AG04449 (cell line): ENCODE measurements at places on chromosomes 2 and 18.

DNA sequence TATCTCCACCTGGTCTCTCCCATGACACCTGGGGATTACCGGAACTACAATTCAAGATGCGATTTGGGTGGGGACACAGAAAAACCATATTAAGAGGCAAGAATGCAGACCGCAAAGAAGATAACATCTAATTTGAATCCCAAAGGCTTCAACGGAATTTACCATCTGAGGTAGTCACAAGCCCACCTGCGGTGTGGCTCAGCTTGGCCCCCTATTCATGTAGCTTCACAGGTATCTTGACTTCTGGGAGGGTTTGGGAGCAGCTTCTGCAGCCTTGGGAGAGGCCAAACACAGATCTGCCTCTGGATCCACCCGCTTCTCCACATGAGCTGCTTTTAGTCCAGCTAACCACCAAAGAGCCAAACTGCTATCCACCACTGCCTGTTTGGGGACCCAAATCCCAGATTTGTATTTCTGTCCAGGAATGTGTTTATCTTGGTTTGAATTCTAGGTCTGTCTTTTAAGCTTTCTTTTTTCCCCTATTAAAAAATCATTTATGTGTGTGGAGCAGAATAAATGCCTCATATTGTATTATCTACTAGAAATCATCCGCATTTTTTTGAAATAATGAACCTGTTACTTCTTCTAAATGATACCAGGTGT lies 247.6 kb downstream of the DLGAP1 start:
- no peak for DNase-seq

DNA sequence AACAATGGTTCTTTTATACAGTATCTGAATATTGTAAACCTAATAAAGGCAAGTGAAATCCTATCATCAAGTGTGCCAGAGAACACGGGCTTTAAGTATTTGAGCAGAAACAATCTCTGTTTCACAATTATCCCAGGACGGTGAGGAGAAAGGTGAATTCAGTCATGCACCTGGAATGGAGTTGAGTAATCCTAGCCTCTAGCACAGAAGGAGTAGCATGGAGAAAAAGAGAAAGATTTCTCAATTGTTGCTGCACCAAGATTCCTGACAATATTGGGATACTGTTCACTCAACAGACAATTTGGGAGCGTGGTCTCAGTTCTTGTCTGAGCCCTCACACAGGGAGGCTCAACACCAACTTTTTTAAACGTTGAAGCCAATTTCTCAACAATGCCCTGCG lies 510.6 kb downstream of the SOX11 start:
- no peak for DNase-seq

DNA sequence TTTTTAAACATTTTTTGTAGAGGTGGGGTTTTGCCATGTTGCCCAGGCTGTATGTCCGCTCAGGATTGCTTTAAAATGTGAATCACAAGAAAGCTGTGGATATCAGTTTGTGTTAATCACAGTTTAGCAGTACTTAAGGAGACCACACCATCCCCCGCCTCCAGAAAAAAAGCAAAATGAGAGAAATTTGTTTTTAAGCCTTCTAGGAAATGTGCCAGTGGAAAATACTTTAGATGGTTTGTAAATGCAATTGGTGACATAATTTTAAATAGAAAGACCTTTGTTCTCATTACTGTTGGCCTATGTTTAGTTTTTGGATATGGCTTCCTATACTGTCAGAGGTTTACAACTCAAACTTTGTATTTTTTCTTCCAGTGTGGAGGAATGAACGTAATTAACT lies 27.0 kb downstream of the GCA start:
- no peak for DNase-seq

DNA sequence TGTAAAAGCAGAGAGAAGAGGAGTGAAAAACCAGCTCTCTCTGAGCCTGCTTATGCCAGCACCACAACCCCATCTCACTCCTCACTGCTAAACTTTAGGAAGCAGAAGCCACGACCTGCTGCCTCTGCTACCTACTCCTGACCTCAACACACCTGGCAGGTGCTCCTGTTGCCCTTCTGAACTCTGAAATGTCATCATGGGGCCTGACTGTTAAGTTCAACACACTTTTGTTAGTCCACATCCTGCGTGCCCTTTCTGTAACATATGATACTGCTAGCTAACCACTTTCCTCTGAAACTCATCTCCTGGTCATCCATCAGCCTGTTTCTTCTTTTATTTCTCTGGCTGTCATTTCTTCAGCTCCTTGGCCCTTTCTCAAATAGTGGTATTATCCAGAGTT lies 118.1 kb downstream of the EPB41L3 start:
- DNase-seq, result no peak

DNA sequence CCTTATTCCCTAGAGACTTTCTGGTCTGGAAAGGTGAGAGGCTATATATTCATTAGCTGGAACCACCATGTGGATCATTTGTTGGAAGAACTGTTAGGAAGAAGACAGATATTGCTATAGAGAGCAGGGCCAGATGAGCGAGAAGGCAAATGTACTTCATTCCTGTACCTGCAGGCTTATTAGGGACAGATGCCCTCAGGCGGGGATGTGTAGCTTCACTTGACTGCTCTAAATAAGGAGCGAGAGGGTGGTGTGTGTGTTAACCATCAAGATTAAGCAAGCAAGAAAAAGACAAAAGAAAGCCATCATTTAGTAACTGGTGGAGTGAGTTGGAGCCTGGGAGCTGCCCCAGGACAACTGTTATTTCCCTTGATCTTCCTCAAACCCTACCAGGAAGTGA lies 36.4 kb downstream of the NEDD4L start:
- DNase-seq, result no peak

DNA sequence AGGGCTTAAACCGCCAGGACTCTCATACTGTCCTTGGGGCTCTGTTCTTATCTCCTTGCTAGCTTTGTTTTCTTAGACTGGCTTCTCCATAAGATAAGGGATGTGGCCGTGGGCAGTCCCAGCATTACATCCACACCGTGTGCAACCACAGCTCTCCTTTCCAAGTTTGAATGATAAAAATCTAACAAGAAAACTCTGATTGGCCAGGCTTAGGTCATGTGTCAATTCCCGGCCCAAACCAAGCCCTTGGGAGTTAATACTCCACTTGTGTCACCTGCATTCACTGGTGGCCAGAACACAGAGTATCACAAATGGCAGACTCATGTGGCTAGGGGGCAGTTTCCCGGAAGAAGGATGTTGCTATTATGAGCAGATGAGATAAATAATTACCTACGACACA lies 43.2 kb upstream of the KDM3A start:
- no peak for DNase-seq

DNA sequence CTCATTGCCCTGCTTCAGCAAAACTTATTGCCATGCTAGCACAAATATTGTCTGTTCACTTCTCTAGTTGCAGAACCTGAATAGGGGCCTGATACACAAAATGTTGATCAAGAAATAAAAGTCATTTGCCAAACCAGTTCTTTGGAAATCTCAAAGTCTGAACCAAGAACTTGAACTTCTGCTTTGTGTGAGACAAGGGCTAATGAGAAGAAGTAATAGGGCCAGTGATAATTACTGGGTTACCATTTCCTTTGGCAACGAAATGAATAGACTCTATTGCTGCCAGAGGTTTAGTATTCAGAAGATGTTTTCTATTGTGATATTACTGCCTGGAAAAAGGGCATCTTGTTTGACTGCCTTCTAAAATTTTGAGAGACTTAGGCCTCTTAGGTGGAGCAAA lies 35.0 kb downstream of the TMEFF2 start:
- no peak for DNase-seq

GRCh38 chr2:46719487-46719886 lies 196.1 kb downstream of the MCFD2 start:
- peak; percentile 59 for DNase-seq

DNA sequence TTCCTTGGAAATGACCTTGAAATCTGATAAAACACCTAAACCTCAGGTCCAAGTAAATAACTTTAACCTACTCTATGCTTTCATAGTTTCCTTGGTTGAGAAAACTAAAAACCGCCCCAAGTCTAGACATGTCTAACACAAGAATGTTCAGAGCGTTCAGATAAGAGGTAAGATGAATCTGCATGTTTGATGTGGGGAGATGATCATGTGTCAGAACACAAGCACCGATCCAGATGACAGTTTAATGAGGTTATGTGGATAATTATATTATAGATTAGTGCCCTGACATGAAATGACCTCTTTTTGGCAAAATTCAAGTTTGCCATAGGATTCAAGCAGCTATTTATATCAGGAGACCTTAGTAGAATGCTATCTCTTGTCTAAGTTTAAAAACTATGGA lies 729.8 kb upstream of the SOX11 start:
- DNase-seq, result no peak

DNA sequence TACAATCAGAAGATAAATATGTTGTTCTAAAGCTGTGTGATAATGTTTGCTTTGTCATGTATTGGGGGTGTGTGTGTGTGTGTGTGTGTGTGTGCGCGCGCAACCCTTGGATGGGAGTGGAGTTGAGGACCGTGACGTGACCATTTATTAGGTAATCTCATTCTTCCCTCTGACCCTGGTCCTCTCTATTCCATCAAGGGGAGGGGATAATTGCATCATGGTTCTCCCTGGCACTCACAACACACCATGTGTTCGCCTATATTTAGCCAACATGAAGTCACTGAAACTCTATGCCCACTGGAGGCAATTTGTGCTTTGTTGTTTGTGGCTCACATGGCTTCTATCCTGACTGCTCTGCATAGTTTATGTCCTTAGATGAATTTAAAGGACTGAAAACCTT lies 79.8 kb upstream of the LRPPRC start:
- peak; percentile 26 for DNase-seq

GRCh38 chr2:74420006-74420405 lies 1.4 kb downstream of the C2orf81 start:
- no peak for DNase-seq

DNA sequence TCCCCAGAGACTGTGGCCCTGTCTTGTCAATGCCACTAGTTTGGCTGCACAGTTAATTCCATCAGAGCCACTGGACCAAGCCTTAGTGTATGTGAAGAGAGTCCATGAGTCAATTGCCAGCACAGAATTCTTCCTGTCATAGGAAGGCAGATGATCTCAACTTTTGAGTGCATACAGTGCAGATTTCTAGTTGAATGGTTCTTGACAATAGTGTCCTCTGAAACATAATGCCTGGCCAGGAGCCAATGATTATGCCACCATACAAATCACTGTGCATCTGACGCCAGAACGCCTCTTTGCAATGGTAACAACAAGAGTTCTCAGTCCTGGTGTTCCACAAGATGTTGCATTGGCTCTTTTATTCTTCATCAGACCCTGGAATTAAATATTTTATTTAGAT lies 7.1 kb downstream of the NEUROD1 start:
- no peak for DNase-seq

- no peak for DNase-seq
Observed at GRCh38 chr2:63545023-63545422, 43.3 kb downstream of the WDPCP start.

DNA sequence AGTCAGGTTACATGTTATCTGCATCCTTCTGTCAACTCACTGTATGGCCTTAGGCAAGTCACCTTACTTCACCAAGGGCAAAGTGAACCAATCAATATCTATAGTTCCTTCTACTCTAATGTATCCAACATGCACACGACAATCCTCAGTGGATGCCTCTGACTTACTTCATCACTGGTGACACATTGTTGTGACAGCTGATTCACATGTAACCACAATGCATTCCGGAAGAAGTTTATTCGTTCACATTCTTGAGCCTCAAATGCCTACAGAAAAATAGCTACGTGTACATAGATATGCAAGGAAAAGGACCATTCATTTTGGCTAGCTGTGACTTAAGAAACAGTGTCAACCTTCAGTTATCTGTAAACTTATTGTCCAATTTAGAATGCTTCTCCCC lies 26.3 kb upstream of the EPG5 start:
- peak; percentile 76 for DNase-seq

DNA sequence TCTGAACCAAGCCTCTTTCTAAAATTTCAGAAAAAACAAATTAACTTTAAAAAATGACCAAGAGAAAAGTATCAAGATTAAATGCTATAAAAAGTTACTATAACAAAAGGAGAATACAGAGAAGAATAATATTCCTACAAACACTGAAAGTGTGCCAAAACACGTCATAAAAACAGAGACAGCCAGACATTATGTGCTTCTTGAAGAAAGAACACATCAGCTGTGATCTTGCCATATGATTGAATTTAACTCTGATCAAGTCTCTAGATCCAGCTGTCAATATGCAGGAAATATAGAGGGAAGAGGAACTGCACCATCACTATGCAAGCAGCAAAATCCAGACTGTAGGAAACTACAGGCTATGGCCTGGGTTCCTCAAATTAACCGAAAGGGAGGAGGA lies 33.7 kb upstream of the COL5A2 start:
- no peak for DNase-seq

DNA sequence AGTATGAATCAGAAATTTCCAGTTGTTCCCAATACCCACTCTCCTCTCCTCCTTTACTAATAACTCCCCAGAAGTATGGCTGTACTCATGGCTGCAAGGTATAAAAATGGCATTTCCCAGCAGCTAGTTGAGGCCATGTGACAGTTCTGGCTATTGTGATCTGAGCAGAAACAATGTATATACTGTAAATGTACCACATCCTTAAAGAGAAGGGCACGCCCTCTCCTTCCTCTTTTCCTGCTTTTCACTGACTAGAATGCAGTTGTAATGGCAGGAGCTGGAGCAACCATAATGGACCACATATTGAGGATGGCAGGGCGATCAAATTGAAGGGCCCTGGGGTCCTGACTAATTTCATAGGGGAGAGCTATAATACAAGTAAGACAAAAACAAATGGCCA lies 211.2 kb downstream of the TNS1 start:
- no peak for DNase-seq

DNA sequence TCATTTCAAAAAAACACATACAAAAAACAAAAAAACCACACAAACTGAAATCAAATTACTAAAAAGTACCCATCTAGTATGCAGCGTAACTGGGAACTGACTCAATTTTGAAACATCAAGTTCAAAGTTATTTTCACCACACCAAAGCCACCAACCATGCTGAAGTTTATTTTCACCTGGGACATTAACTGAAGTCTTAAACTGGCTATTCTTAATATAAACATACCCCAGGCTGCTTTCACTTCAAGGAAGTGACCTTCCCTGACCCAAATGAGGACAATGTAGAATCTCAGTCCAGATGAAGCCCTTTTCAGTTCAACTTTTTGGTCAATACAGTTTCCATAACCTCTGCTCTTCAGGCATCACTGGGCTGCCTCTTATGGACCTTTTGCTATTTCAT lies 84.6 kb downstream of the PIGN start:
- DNase-seq, result no peak

- no peak for DNase-seq
Observed at GRCh38 chr2:236847023-236847422, 238.7 kb upstream of the COPS8 start.

DNA sequence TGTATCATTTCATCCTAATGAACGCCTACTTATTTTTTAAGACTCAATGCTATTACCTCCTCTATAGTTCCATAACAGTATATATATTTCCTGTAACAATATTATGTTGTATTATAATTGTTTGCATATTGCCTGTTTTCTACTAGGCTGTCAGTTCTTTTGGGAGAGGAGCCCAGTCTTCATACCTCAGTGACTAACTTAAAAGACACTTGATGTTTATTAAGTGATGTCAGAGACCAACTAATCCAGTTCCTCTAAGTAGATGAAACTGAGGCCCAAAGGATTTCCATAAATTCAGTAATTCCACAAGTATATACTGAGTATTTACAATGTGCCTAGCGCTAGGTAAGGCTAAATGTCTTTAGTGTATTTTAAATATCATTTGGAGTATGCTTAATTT lies 48.9 kb upstream of the AAK1 start:
- DNase-seq, result no peak

GRCh38 chr2:59584958-59585357 lies 968.5 kb downstream of the BCL11A start:
- DNase-seq, result no peak

GRCh38 chr2:174693344-174693743 lies 70.9 kb downstream of the CHRNA1 start:
- no peak for DNase-seq

GRCh38 chr2:73516033-73516432 lies 126.2 kb downstream of the NAT8 start:
- DNase-seq, result no peak
